ENCODE measurements at places on chromosomes 4 and X.

GRCh38 chr4:124745985-124746801, 33.7 kb upstream of the ANKRD50 start:
- DNase-seq, result no peak
- H3K27me3 ChIP-seq, result no peaks in the 10 kb centered on the region
- no peak overlapping the region for H3K4me3 ChIP-seq
- no peaks in the 10 kb centered on the region for H3K4me1 ChIP-seq
- H3K36me3 ChIP-seq, result no peaks in the 10 kb centered on the region
- H3K27ac ChIP-seq, result no peak overlapping the region

DNA sequence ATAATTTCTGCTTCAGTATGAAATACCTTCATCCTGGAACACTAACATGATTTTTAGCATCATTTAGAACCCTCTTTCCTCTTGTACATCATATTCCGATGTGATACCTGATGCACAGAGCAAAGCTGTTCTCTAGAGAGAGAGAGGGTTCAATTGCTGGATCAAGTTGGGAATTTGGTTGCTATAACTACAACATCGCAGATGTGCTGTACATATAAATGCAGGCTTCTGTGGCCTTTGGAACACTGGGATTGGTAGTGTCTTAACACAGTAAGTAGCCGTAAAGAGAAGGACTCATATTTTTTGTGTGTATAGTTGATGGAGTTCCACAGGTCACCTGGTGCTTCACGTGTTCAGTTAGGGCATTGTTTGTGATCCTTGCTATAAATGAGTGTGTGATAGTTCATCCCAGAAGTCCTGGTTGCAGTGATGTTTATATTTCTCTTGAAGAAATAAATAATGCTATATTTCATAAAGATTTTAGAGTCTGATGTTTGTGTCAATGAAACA, 119.2 kb downstream of the RAPGEF2 start:
- no peak for DNase-seq
- no peaks in the 10 kb centered on the region for H3K4me1 ChIP-seq
- no peak overlapping the region for H3K27ac ChIP-seq
- no peak overlapping the region for H3K4me3 ChIP-seq
- H3K27me3 ChIP-seq, result no peaks in the 10 kb centered on the region
- no peaks in the 10 kb centered on the region for H3K36me3 ChIP-seq

DNA sequence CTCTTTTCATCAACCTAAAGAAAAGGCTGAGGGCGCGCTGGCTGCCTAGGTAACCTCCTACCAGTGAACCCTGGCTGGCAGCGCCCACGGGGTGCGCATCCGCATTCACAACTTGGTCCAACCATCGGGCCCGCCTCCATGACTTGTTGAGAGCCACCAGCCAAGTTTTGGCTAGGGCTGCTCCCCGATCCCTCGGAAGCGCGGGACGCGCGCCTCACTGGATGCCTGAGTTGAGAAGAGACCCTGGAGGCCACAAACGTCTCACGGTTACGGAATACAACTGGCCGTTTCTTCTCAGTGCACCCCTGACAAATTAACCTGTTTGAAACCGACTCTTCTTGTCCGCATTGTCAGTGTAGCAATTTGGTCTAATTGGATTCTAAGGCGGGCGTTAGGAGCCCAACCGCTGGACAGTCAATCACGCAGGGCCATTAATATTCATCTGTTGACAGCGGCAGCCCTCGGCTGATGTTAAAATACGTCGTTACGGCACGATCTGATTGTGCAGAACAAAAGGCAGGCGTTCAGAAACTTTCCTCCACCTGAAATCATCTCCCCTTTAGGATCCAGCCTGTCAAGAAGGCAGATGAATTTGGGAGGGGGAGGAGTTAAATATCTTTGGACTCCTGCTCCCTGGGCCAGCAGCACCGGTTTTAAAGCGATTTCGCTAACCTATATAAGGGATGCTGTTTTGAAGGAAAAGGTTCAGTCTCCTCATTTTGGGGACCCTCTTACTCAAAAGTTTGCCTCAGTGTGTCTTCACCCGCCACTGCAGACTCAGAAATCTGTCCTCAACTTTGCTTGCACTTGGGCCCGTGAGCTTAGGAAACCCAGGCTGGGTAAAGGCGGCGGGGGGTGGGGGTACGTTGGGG, 1.2 kb downstream of the GPC3 start:
- H3K4me3 ChIP-seq, result no peak overlapping the region
- DNase-seq, result no peak
- peaks cover 6% of the 10 kb centered on the region for H3K4me1 ChIP-seq
- H3K27me3 ChIP-seq, result no peaks in the 10 kb centered on the region
- no peak overlapping the region for H3K27ac ChIP-seq

DNA sequence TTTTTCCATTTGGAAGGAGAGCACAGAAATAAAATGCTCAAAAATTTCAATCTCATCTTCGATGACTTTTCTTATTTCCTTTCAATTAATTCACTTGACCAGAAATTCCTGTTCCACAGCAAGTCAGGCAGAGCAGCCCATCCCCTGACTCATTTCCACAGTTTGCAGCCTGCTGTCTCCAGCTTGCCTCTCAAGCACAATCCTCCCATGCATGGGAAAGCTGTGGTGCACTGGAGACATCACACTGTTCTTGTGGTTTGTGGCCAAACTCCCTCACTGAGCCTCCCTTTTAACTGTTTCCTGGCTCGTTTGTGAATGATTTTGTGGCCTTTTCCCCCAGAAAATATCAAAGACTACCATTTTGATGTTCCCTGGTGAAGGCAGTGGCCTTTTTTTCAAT, 114.0 kb upstream of the ENPEP start:
- no peaks in the 10 kb centered on the region for H3K27me3 ChIP-seq
- no peak for DNase-seq
- H3K36me3 ChIP-seq, result no peaks in the 10 kb centered on the region
- no peak overlapping the region for H3K4me3 ChIP-seq

DNA sequence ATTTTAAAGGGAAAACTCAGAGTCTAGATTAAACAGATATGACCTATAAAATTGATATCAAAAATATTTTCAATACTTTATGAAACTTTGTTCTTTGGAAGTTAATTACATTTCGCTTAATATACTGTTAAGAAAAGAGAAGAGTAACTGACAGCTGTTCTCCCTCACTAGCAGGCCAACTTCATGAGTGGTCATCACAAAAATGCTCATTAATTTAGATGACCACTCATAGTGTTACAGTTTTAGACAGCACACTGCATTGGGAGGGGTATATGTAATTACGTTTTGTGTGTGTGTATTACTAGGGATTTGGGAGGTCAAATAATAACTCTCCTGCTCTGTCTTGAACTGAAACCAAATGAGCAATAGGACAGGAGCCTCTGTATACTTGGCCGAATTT, 80.2 kb upstream of the EDNRA start:
- no peak for DNase-seq
- H3K27me3 ChIP-seq, result no peaks in the 10 kb centered on the region
- H3K27ac ChIP-seq, result no peak overlapping the region

DNA sequence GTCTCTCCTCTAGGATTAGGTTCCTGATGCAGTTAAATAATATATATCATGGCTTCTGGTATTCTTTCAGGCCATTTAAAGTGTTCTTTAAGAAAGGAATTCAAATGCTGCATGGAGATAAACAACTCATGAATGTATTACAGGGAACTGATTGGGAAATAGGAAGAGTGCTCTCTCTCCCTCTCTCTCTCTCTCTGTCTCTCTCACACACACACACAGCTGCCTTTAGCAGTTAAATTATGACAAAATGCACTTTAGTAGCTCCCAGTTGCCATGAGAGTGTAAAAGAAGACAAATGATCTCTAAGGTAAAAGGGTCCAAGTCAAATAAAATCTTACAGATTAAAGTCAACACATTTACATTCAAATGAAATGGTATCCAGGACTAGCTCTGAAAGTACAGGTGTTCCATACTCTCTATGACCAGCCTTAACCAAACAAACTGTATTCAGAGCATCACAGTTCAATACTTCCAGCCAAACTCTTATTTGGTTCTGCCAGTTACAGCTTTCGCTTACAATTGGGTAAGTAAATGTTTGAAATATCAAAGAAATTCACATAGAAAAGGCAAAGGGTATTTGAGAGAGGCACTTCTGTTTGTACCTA, 94.7 kb upstream of the CXXC4 start:
- no peak for DNase-seq
- H3K4me1 ChIP-seq, result no peaks in the 10 kb centered on the region
- H3K27ac ChIP-seq, result no peak overlapping the region

- H3K4me1 ChIP-seq, result no peaks in the 10 kb centered on the region
- H3K27me3 ChIP-seq, result no peaks in the 10 kb centered on the region
- DNase-seq, result no peak
These were observed 21.2 kb downstream of the PCGF3 start for GRCh38 chr4:726838-727237.

DNA sequence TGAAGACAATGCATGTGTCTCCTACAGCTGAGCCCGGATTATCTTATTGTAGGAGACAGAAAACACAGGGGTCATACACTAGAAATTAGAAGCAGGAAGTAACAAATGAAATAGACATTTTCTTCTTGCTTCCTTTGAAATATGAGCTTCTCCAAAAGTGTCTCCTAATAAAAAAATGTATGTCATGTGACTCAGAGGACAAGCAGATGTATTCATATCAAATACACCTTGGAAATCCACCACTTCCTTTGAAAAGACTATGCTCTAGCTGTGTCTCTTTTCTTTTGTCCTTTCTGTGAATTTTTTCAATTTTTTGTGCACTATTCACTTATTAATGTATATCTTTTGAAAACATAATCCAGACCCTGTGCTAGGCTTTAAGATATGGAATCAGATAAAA, 1906.2 kb downstream of the C4orf33 start:
- H3K27me3 ChIP-seq, result no peaks in the 10 kb centered on the region
- H3K27ac ChIP-seq, result no peak overlapping the region
- no peaks in the 10 kb centered on the region for H3K36me3 ChIP-seq
- no peaks in the 10 kb centered on the region for H3K4me1 ChIP-seq

GRCh38 chr4:166518315-166518714, 645.3 kb downstream of the TLL1 start:
- no peaks in the 10 kb centered on the region for H3K36me3 ChIP-seq
- no peak for DNase-seq
- H3K4me1 ChIP-seq, result no peaks in the 10 kb centered on the region

GRCh38 chr4:82038936-82039335, 334.9 kb downstream of the HNRNPD start:
- no peak overlapping the region for H3K4me3 ChIP-seq
- H3K4me1 ChIP-seq, result peaks cover 7% of the 10 kb centered on the region
- no peaks in the 10 kb centered on the region for H3K36me3 ChIP-seq
- no peak overlapping the region for H3K27ac ChIP-seq
- no peaks in the 10 kb centered on the region for H3K27me3 ChIP-seq

DNA sequence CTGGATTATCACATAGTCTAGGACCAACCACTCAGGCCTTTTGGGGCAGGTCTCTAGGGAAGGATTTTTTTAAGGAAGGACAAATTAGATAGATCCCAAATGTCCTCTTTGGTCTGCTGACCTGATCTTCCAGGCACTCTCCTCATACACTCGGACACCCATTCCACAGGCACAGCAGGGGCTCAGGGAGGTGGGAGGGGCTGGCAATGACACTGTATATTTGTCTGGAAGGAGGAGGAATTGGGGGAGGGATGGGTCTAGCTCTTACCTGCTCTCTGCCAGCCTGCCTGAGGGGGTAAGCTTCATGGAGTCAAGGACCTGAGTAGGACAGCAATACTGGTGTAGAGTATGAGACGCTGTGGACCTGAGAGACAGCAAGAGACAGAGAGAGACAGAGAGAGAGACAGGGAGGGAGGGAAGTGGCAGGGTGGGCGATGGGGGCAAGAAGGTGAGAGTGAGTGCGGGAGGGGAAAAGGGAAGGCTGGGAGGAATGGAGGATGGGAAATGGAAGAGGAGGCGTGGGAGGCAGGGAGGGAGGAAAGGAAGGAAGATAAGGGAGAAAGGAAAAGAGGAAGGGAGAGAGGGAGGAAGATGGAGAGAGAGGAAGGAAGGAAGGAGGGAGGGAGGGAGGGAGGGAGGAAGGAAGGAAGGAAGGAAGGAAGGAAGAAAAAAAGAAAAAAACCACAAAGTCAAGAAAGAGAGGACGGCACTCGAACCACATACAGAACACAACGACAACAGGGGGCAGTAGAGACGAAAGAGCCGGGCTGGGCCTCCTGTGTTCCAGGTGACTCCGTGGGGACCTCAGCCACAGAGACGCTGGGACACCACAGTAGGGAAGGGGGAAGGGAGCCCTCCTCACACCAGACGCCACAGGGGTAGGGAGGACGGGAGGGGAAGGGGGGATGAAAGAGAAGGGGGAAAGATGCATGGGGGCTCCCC, 1.8 kb downstream of the IQSEC2 start:
- no peak overlapping the region for H3K4me3 ChIP-seq
- no peaks in the 10 kb centered on the region for H3K36me3 ChIP-seq
- H3K27ac ChIP-seq, result no peak overlapping the region

Measured in CD4-positive, alpha-beta memory T cell (primary cell).